ENCODE measurements at places on chromosomes 6 and 20.

DNA sequence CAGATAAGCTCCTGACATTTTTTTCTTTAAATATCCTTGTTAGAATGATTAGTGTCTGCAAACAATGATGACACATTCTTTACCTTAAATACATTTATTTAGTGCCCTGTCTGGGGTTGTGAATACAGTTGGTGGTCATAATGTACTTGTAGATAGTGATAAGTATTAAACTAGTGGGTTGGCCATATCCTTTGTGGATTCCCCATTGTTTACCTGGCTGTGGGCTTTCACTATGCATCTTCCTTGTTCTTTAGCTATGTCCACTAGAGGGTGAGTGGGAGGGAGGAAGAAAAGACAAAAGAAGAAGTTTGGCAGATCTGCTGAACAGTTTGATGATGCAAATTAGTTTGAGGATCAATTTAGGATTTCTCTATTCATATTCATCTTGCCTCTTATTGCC is 15.7 kb downstream of the HS3ST5 start:
- DNase-seq: no peak

GRCh38 chr20:62011403-62011790 is 54.3 kb downstream of the TAF4 start:
- DNase-seq: no peak

DNA sequence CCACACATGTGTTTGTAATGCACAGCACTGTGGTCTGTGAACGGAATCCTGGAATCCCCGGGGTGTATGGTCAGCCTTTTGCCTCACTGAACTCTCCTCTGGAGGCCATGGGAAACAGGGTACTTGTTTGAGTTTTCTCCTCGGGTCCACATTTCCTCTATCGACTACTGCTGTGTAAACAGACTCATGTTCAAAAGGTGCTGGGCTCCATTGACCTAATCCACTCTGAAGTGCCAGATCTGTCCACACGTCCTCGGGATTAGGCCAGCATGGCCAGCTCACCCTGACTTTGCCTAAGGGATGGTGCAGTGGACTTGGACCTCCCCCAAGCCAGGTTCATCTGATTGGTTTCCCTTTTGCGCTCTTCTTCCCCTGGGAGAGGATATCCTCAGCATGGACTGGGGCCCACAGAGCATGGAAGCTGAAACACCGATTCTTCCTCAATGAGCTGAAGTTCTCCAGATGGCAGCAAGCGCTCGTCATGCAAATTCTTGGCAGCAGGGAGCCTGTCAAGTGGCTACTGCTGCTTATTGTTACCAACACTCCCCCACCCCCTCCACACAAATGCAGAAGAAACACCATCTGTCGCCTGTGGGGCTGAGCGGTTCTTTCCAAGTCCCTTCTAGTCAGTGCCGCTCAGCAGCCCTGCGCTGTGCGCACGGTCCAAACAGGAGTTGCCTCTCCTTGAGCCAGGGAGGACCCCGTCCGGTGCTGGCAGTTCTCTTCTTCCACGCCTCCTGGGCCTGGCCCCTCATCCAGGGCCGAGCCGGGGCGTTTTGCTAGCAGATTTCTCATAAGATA is 292.6 kb upstream of the MARCKS start:
- DNase-seq: peak; percentile 9

- DNase-seq: no peak
These were observed 49.0 kb downstream of the SSR1 start for GRCh38 chr6:7264041-7264440.

DNA sequence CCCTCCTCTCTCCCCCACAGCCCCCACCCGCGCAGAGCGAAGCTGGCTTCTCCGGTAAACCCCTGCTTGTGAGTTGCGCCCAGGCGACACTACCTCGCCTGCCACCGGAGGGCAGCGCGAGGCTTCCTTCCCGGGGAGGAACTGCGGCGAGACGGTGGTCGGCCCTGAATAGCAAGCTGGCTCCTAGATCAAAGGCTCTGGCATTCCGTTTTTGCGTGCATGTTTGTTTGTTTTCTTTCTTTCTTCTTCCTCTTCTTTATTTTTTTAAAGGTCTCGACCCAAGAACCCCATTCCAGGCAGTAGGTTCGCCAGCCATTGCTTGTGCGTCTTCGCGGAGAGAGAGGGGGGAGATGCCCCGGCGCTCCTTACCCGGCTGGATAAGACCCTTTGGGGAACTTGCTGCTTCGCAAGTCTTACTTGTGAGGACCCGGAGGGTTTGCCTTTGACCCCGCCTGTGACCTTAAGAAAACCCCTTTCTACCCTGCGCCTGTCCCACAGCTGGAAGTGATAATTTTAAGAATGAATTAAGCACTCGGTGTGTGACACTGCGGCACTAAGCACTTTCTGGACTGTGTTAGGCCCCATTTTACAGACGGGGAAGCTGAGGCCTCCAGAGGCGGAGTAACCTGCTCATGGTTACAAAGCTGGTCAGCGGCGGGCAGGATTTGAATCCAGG is 92.7 kb upstream of the SIRPA start:
- peak; percentile 39 for DNase-seq

Data from H4 (cell line).